ENCODE measurements at places on chromosomes 11 and 22.

DNA sequence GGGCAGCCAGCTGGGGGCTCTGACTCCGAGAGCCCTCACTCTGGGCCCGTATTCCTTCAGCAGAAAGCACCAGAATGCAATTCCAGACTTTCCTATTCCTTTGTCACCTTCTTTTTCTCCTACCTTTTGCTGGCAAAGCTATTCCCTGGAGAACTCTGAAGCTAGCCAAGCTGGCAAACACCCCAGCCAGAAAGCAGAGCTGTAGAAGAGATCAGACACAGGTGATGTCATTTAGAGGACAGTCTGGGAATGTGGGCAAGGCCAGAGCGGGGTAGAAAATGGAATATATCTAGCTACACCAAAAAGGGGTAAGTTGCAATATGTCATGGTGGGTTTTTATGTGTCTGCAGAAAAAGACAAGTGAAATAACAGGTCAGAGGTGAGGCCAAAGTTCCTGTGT is 205.1 kb downstream of the NXPE2 start:
- no peak for DNase-seq

GRCh38 chr22:28977060-28977459 is 84.6 kb downstream of the C22orf31 start:
- DNase-seq = no peak

DNA sequence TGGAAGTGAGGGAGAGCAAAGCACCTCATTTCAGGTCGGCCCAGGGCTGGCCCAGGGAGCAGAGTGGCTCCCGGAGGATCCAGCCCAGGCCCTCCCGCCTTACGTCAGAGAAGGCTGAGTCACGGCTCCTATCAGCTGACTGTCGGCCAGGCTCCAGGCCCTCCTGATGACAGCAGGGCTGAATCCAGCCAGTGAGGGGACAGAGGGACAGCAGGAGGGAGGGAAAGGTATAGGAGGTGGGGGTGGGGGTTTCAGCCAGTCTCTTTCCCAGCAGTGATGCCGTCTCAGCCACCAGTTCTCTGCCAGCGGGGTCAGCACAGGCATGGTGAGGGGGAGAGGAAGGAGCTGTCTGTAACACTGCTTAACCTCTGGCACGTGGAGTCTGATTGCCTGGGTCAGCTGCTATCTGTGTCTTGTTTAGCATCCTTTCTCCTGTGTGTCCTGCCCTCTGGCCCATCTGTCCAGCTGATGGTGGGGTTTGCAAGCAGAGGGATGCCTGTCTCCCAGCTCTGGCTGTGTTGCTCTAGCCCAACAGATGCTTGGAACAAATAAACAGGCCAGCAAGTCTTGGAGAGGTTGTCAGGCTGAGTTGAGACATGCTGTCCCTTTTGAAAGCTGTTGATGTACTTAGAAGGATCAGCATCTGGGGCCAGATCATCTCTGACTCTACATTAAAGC is 74.0 kb downstream of the ADAMTS15 start:
- DNase-seq = peak; percentile 98

DNA sequence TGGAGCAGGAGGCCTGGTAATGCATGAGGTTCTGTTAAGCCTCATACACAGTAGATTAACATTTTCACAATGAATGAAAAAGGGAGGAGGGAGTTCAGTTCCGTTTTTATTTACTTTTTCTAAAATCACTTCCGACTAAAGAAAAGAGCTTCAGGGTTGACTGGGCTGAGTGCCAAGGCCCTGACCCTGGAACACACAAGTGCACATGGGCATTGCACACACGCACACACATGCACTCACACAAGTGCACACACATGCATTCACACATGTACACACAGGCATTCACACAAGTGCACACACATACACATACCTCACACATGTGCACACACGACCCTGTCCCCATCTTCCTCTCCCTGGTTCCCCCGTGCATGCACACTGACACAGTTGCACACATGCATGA is 303.3 kb downstream of the BRD1 start:
- no peak for DNase-seq

DNA sequence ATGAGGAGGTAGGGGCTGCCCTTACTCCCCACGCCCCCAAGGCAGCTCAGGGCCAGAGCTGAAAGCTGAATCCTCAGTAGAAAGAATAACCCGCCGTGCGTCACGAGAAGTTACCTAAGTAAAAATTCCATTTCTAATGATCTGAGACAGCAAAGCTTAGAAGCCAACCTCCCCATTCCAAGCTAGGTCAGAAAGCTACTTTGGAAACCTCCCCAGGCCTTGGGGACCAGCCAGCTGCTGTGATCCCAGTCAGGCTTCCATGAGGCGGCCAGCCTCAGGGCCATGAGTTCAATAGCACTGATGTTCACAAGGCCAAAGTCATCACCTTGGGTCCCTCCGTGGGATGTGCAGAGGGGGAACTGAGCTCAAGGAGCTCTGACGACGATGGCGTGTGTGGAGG is 6.9 kb downstream of the SHISAL1 start:
- peak; percentile 46 for DNase-seq

DNA sequence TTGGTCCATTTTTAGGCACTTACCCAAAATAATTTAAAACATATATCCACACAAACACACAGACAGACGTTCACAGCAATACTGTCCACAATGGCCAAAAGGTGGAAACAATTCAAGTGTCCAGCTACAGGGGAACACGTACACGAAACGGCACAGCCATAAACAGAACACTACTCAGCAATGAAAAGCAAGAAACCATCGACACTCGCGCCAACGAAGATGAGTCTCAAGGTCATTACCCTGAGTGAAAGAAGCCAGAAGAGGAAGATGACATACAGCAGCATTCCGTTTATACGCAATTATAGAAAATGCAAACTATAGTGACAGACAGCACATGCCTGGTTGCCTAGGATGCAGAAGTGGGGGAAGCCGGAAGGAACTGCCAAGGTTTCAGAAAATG is 13.4 kb upstream of the COMT start:
- DNase-seq = no peak

DNA sequence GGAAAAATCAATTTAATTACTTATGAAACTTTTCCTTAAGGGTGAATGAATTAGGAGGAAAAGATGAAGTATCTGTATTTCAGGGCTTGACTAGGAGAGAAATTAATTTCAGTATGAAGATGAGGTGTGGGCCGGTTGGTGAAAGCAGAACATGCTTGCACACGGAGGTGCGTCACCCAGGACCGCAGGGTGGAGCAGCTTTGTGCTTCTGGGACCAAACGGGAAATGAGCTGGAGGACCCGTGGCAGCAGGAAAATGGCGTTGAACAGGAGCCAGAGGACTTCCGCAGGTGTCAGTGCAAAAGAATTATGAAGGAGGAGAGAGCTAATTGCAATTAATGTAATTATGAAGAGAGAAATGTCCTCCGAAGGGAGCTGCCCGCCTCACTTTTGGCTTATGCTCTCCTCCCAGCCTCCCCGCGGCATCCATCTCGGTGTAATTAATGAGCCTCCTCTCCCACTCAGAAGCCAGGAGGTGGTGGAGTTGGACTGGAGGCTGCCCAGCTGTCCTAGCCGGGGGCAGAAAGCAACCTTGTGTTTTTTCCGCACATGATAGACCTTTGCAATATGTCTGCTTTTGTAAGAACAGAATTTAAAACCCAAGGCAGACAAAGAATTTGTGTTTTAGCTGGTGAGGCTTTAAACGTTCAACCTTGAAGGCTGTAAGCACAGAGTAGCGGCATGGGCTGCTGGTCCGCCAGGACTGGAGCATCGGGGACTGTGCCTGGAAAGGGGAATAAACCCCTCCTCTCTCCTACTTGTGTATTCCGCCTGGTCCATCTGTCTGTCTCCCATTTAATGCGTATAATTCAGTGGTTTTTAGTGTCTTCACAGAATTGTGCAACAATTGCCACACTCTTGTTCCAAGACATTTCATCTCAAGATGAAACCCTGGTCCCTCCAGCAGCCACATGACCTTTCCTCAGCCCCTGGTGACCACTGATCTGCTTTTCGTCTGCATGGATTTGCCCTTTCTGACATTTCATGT is 180.6 kb downstream of the TBC1D22A start:
- no peak for DNase-seq

GRCh38 chr11:40647295-40647694 is 812.2 kb downstream of the LRRC4C start:
- no peak for DNase-seq

DNA sequence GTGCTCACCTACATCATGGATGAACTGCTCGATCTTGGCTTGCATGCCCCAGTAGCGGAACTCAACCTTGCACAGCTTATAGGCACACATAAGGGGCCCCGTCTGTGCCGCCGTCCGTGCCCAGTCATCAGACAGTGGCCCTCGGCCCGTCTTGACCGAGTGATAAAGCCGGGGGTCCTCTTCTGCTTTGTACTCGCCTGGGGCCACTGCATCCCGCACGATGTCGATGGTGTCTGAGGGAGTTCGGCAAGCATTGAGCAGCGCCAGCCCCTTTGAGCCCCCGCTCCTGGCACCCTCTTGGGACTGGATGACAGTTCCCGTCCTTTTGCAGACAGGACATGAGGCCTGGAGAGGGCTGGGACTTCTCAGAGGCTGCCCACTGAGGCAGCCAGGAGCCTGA is 3.3 kb downstream of the PITPNM1 start:
- DNase-seq = no peak

DNA sequence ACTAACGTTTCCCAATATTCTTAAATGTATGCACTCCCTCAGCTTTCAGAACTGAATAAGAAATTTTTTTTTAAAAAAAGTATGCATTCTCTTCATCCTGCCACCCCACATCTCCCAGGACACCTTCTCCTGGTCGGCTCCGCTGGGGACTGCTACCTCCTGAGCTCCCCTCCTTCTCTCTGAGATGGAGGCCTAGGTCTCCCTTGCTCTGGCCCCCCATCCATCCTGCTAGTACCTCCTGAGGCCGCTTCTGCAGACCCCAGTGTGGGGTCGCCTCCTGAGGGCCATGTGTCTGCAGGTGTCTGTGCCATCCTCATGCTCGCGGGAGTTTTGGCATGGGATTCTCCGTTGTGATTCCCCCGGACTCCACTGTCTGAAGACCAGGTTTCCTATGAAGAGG is 27.8 kb downstream of the FAM118A start:
- no peak for DNase-seq

DNA sequence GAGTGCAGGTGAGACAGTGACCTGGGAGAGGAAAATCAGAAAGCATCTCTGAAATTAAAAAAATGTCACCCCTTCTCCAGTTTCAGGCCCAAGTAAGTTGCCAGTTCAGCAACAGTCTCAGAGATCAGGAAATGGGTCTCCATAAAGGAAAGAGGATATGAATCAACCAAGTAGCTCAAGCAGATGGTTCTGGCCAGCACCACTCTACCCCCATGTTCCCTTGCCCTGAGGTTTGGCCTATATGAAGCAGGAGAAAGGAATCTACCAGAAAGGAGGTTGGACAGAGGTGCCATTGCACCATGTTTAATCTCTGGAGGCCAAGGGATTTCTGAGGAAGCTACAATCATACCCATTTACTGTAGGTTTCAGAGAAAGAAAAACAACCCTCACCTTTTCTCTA is 7.7 kb downstream of the FZD4 start:
- no peak for DNase-seq
